ENCODE measurements at places on chromosomes 5 and 9.

DNA sequence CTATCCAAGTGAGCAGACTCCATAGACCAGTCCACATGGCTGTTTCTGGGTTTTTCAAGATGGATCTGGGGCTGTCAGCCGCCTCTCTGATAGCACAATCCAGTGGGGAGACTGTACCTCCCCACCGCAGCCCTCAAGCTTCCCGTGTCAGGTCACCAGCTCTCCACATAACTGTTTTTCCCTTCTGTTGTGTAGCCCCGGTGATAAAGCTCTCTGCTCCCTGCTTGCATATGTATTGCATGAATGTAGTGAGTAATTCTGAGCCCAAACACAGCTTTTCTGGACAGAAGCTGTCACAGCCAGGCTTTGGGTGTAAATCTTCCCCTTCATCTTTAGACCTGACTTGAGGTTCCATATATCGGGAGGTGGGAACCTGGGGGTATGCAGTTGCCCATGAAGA lies 23.1 kb upstream of the CFAP157 start:
- no peak for DNase-seq

- DNase-seq = no peak
These were observed 446.4 kb downstream of the KIF4B start for GRCh38 chr5:155459889-155460500.

DNA sequence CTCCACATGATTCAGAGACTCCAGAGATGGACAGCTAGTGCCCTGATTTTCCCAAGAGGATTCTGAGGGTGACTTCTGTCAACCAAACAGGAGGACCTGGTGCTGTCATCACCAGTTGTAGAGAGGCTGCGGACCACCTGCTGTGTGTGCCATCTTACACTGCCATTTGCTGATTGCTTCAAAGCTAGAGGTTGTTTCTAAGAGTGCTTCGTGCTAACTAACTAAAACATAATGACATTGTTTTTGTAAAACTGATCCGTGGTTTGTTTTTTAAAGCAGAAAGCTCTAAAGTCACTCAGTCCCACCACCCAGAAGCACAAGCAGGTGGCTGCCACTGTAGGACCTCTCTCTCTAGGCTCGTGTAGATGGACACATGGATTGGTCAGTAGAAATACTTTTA lies 12.2 kb downstream of the TENT4A start:
- no peak for DNase-seq

- no peak for DNase-seq
These were observed 152.1 kb upstream of the EDIL3 start for GRCh38 chr5:84536797-84537196.

- DNase-seq = no peak
These were observed 61.8 kb downstream of the ELAVL2 start for GRCh38 chr9:23764219-23764618.

DNA sequence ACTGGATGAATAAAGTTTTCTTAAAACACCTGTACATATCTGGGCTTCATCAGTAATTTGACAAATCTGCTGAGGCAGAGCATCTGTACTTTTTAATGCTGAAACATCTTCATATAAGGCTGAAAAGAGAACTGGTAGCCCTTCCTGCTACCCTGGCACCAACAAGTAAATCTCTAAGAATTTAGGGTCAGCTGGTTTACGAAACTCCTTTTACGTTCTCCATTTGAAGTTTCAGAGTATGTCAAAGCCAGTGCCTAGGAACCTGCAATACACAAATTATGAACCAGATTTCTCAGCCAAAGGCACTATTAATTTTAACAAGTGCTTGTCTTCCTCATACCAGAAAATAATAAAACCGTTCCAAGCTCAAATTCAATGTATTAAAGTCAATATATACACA lies 3.8 kb downstream of the ZFAND5 start:
- no peak for DNase-seq

GRCh38 chr5:98217138-98217537 lies 556.3 kb upstream of the RGMB start:
- DNase-seq = no peak

- no peak for DNase-seq
These were observed 190.4 kb upstream of the IER5L start for GRCh38 chr9:129368444-129368978.

DNA sequence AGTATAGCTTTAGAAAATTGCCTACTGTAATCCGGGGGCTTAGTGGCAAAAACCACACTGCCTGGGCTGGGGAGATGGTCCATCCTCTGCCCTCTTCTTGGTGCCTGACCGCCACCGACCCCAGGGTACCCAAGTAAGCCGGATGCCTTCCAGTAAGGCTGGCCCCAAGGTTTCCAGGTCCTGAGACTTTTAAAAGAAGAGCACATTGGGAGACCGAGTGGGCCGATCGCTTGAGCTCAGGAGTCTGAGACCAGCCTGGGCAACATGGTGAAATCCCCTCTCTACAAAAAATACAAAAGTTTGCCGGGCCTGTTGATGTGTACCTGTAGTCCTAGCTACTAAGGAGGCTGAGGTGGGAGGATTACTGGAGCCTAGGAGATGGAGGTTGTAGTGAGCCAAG lies 406.7 kb upstream of the IRX4 start:
- no peak for DNase-seq

- DNase-seq = no peak
These were observed 4.6 kb downstream of the NIPAL4 start for GRCh38 chr5:157464519-157465171.

GRCh38 chr9:120383999-120384924 lies 195.7 kb downstream of the CDK5RAP2 start:
- DNase-seq = no peak

DNA sequence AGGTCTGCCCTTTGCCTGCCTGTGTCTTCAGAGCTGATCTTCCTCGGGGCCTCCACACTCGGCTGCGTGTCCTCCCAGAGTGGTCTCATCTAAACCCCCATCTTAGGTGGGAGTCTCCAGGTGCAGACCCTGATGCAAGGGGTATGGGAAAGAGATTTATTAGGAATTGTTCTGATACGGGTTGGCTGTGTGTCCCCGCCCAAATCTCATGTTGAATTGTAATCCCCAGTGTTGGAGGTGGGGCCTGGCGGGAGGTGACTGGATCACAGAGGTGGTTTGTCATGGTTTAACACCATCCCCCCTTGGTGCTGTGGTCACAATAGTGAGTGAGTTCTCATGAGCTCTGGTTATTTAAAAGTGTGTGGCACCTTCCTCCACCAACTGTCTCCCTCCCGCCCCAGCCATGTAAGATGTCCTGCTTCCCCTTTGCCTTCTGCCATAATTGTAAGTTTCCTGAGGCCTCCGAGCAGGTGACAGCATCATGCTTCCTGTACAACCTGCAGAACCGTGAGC lies 208.4 kb downstream of the AOPEP start:
- DNase-seq = no peak

DNA sequence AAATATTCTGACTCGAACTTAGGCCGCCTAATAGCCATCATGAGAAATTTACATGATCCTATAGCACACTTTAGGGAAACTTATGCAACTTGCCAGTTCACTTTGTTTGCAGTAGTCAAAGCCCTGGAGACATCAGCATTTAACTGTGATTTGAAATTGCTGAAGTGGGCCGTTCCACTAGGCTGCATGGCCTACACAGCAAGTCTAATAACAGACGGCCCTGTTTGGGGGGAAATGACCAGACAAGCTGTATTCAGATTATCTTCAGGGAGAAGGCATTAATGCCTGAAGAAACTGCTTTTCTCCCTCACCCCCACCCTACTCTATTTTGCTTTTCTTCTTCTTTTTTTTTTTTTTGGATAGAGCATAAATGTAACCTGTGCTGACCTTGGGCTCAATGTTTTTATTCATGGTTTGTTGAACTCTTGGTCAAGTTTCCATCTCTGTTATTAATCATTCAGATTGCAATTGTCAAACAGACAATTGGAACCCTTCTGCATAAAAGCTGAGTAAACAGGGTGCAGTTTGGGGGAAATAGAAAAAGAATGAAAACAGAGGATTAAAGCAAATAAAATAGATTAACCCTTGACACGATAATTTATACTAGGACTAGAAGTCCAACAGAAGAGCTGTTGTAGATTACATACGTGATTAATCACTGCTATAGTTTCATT lies 1928.2 kb upstream of the WWC1 start:
- DNase-seq = no peak

DNA sequence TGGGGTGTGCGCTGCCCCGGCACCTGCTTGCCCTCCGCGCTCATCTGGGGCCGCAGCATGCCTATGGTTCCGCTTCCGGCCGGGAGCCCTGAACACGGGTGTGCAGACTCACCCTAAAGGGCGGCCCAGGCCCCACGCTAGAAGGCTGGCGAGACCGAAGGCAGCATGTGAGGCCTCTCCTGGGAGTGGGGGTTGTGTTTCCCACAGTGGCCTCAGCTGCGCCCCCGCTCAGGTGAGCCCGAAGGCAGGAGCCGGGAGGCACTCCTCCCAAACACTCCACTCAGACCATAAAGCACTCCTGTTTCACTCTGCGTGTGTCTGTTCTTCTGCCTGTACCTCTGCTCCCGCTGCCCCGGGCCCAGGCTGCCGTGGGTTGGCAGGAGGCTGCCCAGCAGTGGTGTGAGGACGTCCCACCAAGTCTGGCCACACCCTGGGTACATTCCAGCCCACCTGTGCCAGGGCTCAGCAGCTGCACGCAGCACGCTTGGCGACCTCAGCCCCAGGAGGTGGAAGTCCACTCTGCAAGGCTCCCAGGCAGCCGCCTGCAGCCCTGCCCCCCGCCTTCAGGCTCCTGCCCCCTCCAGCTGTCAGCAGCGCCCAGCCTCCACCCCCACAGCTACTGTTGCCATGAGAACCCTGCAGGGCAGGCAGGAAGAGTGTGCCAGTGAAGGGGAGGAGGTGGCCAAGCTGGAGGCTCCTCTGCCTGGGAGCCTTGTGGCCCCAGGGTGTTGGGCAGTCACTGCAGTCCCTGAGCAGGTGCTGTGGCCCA lies 1.2 kb upstream of the AJM1 start:
- no peak for DNase-seq

- no peak for DNase-seq
These were observed 268.3 kb downstream of the PJA2 start for GRCh38 chr5:109141222-109142200.

GRCh38 chr5:94057655-94058054 lies 316.3 kb upstream of the POU5F2 start:
- DNase-seq = no peak

DNA sequence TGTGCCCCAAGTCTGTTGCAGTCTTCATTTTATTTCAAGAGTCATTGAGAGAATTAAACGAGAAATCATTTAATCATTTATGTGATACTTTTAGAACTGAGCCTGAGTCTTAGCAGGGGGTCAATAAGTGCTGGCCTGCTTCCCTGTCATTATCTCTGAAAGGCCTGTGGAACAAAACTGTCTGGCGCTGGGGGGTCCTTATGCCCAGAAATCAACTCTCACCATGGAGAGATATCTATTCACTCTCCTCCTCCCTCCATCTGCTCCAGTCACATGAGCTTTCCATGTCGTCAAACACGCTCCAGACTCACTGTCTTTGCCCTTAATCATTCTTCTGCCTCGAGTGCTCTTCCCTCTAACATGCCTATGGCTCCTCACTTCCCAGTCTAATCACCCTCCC lies 136.8 kb downstream of the ESM1 start:
- no peak for DNase-seq

- DNase-seq = no peak
These were observed 41.2 kb upstream of the TRIO start for GRCh38 chr5:14101922-14102321.

- no peak for DNase-seq
These were observed 12.5 kb upstream of the LHX2 start for GRCh38 chr9:123998970-123999621.

GRCh38 chr5:51383131-51384121 lies at the start of gene ISL1:
ISL1 (plus strand) TSS chr5:51383448; CDS start chr5:51383672, 224 bp downstream.
- no peak for DNase-seq

DNA sequence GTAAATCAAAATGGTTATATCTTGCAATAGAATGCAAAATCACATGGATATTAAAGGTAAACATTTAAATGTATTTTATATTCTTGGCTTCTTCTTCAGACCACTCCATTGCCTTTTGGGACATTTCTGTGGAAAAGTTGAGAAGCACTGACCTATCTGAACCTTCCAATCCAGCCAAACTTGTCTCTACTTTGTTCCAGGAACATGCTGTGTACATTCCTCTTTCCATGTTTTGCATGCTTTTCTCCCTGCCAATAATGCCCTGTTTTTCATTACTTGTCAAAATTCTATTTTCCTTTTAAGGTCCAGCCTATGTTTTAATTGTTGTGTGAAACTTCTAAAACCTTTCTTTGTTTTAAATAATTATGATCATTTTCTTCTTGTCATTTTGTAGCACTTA lies 28.3 kb downstream of the JAK2 start:
- no peak for DNase-seq

DNA sequence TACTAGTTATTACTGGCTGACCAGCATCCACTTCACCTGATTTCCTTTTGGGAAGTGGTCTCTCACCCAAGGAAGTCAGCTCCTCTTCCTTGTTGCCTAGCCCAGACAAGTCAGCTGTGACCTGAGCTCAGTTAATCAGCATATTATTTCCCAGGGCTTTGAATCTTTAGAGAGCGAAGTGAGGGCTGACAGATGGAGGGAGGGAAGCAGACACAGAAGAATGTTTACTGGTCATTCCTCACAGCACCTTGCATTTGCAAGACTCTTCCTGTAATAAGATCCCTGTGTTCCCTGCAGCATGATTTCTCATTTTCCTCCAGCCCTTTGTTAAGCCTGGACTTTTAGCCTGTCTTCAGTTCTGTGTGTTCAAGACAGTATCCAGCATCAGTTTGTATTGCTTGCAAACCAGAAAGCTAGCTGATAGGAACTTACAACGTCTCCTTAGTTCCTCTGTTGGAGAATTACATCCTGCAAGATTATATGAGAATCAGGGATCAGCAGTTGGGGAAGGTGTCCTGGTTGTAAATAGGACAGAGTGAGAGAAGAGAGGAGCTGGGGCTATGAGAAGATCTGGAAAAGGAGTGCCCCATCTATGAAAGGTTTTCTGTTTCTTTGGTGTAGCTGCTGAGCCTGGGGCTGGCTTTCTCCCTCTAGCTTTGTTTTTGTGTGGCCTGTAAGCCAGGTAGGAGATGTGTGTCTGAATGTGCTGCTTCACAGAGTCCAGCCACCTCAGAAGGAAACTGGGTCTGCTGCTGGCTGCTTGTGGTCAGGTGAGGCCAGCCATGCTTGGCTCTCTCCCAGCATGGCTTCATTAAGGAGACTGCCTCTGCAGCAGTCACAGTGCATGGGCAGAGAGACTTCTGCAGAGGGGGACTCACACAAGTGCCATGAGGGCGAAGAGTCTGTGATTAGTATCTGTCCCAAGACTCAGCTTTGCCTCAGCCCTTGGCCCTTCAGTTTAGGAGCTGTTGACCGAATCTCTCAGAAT lies 50.3 kb downstream of the MAN2A1 start:
- no peak for DNase-seq

DNA sequence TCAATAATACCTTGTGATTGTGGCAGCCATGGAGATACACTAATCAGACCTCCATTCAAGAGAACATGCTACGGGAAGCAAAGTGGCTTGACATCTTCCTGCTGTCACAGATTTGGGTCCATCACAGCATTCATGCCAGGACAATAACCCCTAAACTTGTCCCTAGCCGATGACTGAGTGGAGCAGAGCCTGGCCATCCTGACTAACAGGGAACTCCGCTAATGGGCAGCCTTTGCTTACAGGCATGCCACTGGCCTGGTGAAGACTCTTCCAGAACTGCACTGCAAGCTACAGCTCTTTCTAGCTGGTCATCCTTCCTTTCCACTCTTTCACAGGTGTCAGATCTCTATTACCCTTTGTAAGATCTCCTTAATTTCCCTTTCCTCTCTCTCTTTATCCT lies 16.0 kb downstream of the FAM174A start:
- no peak for DNase-seq
